Activated naive CD4-positive, alpha-beta T cell treated with anti-CD3 and anti-CD28 coated beads, Interleukin-2, amount 10 ng/mL, durations not matched to agents 7 days and 5 days (primary cell): ENCODE measurements at places on chromosomes 16 and 17.

DNA sequence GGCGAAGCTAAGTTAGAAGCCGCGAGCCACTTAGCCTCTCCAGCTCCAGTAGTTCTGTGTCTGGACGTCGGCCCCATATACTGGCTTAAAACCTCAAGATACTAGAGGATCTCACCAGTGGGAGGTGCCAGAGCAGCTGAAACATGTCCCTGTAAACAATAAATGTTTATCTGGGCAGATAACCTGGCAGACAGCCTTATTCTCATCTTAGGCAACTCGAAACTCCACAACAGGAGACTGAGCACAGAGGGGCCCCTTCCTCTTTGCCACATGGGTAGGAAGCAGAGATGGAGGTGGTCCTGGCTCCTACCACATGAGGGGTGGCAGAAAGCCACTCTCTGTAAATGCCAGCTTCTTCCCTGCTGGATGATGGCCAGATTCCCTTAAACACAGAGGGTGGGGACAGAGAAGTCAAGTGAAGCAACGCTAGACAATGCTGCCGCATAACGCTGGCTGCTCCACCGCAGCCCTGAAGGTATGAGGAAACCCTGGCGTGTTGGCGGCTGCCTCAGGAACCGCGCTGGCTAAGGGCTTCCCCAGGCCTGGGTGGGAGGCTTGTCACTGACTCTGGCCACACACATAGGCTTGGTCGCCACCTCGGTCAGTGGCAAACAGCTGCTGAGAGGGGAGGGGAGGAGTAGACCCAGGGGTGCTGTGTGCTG lies 67.9 kb downstream of the HIC1 start:
- DNase-seq: no peak

DNA sequence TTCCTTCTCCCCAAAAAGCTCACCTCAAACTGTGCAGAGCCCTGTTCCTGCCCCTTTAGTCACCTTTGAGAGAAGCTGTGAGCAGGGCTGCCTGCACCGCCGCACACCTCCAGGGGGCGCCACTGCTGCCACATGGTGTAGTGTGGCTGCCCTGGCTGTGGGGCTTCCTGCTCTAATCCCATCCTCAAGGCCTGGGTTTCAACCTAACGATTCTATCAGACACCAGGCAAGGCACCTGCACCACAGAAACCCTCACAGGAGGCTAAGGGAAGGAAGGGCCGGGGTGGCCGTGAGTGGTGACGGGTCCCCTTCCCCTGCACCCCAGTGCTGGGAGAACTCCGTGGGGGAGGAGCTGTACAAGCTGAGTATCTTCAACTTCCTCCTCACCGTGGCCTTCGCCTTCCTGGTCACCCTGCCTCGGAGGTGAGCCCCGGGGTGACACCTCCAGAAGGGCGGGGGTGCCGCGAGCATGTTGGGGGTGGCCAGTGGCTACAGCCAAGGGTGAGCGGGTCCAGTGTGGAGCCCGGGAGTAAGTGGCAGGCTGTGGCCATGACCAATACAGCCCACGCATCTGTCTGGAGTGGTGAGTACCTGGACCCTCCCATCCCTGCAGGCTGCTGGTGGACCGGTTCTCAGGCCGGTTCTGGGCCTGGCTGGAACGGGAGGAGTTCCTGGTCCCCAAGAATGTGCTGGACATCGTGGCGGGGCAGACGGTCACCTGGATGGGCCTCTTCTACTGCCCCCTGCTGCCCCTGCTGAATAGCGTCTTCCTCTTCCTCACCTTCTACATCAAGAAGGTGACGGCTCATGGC lies 7.0 kb downstream of the TMC8 start:
- DNase-seq: peak; percentile 61

DNA sequence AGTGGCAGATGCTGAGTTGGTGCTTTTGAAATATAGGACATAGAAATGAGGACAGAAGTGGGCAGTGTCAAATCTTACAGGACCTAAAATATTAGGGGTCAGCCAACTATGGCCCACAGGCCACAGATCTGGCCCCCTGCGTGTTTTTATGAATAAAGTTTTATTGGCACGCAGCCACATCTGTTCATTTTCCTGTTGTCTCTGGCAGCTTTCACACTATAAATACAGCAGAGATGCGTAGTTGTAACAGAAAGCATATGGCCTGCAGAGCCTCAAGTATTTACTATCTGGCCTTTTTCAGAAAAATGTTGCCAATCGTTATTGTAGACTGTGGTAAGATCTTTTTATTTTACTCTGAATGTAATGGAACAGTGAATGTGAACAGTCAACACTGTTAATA lies 82.8 kb downstream of the ABCC6 start:
- DNase-seq: no peak

DNA sequence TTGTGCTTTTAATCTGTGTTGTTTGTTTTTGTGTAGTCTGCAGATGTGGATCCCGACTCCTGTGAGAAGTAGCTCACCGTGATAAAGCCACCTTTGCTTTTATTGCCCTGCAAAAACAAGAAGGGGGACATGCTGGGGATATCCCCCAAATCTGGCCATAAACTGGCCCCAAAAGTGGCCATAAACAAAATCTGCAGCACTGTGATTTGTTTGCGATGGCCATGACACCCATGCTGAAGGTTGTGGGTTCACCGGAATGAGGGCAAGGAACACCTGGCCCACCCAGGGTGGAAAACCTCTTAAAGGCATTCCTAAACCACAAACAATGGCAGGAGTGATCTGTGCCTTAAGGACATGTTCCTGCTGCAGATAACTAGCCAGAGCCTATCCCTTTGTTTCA lies 15.1 kb downstream of the AHSP start:
- DNase-seq: no peak

GRCh38 chr16:30775392-30776188 lies 11.4 kb downstream of the ZNF629 start:
- peak; percentile 78 for DNase-seq

DNA sequence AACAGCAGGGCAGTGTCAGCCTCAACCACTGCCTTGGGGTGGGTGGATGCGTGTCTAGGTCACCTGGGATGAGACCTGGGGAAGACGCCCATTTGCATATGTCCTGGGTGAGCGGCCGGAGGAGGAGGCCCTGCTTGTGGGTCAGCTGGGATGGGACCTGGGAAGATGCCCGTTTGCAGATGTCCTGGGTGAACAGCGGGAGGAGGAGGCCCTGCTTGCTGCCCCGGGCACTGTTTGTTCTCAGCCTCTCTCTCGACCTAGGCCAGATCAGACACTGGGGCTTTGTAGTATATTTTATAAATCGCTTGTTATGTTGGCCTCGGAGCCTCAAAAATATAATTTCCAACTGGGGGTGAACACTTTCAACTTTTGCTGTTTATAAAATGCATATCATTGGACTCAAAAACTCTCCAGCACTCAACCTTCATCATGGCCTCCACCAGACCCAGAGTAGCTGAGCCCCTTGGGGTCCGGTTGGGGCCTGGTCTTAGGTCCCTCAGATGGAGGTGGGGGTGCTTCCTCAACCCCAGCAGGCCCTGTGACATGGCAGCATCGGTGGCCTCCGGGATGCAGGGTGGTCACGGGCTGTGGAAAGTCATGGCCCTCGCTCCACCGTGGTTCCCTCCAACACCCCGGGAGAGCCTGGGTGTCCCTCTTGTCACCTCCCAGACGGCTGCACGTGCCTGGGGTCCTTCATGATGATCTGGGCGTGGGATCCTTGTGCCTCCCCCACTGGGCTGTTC lies 17.3 kb downstream of the DBNDD1 start:
- DNase-seq: no peak

DNA sequence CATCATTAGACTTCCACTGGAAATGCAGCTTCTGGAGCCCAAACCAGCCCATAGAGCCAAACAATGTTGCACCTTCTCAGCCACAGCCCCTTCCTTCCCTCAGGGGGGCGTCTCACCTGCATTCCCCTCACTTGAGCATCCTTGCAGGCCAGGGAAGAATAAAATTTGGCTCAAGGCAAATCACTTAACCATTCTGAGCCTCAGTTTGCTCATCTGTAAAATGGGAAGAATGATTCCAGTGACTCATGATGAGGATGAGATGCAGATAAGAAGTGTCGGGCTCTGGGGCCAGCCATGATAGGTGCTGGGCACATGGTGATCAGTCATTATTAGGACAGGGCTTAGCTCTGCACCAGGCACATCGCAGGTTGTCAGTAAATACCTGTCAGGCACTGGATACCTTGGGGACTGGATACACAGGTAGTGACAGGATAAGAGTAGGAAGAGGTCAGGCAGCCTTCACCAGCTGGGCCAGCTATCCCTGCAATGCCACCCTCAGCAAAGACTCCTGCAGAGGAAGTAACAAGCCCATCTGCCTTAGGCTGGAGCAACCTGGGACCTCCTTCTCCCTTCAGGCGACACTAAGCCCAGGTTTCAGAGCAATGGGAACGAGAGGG lies 208.0 kb upstream of the TNRC6C start:
- DNase-seq: no peak

DNA sequence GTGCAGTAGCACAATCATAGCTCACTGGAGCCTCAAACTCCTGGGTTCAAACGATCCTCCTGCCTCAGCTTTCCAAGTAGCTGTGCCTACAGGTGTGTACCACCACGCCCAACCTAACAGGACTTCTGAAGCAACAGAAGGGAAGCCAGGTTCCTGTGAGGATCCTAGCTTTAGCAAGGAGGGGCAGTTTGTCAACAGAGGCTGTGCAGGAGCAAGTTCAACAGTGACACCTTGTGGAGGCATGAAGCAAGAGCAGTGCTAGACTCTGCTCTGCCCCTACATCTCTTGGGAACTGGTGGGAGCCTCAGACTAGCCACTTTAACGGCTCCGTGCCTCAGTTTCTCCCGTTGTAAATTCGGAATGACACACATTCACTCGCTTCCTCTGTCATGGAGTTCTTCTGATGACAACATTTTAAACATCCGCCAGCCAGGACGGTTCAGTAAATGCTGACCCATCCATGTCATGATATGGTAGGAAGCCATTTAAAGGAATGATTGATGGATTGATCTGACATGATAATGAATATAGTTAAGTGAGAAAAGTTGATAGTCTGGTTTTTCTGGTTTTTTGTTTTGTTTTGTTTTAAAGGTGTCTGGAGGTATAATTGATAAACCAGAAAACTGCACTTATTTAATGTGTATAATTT lies 218.7 kb downstream of the MRTFB start:
- peak; percentile 57 for DNase-seq

DNA sequence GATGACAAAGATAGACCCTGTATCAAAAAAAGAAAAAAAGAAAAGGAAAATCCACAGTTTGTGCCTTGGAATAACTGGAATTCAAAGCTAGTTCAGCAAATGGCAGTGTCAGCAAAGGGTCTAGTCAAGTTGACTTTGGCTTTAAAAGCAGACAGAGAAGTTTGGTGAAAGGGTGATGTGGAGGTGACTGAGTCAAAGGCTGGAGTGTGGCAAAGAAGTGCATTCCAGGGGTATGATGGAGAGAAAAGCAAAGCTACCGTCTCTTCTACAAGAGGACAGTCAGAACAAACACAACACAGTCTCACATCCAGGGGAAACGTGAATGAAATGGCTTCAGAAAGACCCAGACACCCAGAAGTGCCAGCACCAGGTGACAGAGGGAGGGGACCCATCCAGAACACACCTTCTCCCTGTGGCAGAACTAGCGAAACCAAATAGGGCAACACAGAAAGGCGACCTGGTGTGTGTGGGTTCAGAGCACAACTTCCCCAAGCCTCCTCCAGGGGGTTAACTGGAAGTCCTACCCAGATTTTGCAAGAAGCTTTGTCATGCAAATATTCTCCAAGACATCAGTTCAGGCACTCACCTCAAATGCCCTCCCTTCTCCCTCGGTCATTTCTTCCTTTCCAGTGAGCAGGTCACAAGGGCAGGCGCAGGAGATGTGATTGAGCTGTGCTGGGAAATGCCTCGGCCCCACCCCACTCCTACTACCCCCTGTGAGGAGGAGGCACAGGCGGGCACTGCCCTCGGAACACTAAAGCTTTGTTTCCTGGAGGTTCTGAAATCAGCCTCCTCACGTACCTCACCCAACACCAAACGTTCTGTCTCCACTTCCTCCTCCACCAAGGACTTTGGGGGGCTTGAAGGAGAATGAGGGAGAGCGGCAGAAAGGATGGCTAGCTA lies 481.9 kb downstream of the SOX9 start:
- DNase-seq: no peak

DNA sequence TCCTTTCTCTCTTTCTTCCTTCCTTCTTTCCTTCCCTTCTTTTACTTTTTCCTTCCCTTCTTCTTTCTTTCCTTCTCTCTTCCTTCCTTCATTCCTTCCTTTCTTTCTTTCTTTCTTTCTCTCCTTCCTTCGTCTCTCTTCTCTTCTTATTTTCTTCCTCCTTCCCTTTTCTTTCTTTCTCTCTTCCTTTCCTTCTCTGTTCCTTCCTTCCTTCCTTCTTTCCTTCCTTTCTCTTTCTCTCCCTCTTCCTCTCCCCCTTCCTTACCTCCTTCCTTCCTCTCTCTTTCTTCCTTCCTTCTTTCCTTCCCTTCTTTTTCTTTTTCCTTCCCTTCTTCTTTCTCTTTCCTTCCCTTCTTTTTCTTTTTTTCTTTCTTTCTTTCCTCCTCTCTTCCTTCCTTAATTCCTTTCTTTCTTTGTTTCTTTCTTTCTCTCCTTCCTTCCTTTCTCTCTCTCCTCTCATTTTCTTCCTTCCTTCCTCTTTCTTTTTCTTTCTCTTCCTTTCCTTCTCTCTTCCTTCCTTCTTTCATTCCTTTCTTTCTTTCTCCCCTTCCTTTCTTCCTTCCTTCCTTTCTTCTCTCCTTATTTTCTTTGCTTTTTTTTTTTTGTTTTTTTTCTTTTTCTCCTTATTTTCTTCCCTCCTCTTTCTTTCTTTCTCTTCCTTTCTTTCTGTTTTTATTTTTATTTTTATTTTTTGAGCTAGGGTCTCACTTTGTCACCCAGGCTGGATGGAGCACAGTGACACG lies 22.8 kb downstream of the GPR142 start:
- DNase-seq: no peak

DNA sequence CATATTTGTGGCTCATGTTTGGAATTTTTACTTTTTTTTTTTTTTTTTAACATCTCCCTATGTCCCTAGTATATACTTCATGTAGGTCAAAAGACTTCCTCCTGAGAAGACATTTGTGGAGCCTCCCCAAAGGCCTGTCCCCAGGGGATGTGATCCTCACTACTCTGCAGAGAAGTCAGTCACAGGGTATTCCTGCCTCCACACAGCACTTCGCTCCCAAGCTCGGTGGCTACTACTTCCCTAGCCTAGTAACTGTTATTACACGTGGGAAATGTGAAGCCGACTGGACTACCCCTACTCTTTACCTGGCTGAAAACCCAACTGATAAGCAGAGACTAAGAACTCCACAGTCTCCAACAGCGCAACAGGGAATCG lies 116.8 kb downstream of the HIC1 start:
- DNase-seq: no peak

DNA sequence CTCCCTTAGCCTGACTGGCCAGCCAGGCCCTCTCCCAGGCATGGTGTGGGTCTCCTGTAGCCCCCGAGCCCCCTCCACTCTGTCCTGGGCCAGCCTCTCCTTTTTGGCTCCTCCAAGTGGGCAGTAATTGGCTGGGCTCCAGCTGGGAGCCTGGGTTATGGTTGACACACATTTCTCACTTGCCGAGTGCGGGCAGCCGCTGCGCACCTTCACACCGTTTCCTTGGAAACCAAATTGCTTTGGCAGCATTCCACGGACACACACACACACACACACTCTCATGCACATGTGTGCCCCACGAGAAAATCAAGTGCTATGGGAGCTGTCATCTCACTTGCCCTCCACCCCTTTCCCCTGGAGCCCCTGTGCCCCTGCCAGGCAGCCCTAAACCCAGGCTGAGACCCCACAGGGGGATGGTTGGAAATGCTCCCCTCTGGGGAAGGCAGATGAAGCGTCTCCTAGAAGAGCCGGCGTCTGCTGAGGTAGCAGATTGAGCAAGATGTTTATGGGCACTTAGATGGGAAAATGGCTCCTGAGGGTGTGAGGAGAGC lies 402.7 kb upstream of the TNRC6C start:
- no peak for DNase-seq
